ENCODE measurements at places on chromosomes 11 and 22.
A peak's percentile ranks its signal among the peaks of the same experiment; 100 is the strongest.

DNA sequence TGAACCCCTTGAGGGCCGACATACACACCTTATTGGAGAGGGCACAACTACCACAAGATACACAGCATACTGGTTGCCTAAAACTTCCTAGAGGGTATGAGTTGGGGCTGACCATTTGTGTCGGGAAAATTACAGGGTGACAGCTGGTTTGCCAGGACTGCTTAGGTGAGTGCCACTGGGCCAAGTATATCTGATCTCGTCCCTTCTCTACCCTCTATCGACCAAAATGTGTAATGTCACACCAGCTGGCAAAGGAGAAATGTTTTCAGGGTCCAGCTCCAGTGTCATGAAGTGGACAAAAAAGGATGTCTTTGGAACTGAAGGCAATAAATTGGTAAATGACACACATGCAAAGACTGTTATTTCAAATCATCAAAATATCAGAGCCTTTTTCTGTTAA is 126.1 kb downstream of the PGR start:
- H3K27me3 ChIP-seq: no peaks in the 10 kb centered on the region
- H3K4me1 ChIP-seq: no peaks in the 10 kb centered on the region
- DNase-seq: no peak
- no peak overlapping the region for H3K27ac ChIP-seq
- no peak overlapping the region for H3K4me3 ChIP-seq

DNA sequence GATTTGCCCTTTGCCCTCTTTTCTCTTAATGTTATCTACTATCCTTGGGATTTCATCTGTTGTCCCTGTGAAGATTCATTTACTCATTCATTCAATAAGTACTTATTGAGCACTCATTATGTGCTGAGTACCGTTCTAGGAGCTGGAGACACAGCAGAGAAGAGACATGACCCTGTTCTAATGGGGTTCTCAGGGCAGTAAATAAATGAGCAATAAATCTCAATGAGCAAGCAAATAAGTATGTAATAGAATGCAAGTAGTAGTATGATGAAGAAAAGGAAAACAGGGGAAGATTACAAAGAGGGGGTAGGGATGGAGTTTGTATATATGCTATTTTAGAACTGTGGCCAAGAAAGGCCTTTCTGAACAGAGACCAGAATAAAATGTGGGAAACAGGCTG is 34.2 kb upstream of the NRIP3 start:
- H3K27me3 ChIP-seq: no peaks in the 10 kb centered on the region
- H3K4me3 ChIP-seq: no peak overlapping the region
- H3K4me1 ChIP-seq: no peaks in the 10 kb centered on the region
- no peak for DNase-seq

DNA sequence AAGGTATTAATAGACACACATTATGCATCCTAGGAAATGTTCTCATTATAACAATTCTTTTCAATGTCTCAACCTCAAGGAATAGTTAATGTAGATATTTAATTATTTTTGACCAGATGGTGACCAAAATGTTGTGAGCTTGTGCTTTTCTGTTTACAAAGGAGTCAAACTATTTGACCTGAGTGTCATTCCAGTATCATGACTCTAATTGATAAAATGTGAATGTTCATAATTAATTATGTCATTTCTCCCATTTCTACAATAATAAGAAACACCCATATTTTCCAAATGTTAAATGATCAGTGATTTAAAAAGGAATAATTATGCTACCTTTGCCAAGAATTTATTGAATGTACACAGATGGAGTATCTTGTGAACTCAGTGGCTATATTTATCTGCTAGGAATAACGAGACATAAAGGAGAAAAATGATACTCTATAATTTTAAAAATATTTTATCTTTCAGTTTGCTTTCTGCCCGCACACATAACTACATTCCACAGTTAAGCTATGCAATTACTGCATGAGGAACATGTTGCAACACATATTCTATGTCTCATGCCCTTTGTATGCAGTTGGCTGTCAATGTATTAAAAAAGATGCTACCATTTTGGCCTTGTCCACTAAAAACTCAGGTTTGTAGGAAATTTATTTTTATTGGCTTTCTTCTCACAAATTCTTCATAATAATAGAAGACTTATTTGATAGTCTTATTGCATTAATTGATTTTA is 376.7 kb upstream of the CCDC179 start:
- no peak for DNase-seq
- H3K4me1 ChIP-seq: no peaks in the 10 kb centered on the region
- no peak overlapping the region for H3K4me3 ChIP-seq
- no peaks in the 10 kb centered on the region for H3K36me3 ChIP-seq

DNA sequence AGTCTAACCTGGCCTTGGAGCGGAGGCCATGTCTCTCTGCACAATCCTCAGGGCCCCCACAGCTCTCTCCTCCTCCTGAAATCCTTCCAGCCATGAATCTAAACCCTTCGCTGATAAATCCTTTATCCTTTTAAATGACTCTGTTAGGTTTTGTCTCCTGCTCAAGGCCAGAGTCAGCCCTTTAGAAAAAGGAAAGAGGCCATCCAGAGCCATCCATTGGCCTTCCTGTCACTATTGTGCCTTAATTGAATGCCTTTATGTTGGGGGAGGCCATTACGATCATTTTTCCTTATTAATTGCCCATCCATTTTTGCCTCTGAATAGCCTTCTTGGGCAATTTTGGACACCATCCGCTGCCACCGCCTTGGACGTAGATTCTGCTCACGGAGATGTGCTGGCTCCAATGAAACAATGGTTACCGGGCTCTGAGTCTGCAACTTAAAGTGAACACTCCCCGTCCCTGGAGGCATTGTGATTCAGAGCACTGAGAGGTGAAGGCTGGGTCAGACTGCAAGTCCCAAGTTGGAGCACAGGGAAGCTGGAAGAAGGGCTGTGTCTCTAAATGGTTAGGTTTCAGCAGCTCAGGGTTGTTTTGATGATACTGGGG is 213.0 kb upstream of the E2F8 start:
- H3K27me3 ChIP-seq: no peaks in the 10 kb centered on the region
- no peak overlapping the region for H3K27ac ChIP-seq
- no peak for DNase-seq
- no peaks in the 10 kb centered on the region for H3K4me1 ChIP-seq
- H3K4me3 ChIP-seq: no peak overlapping the region

DNA sequence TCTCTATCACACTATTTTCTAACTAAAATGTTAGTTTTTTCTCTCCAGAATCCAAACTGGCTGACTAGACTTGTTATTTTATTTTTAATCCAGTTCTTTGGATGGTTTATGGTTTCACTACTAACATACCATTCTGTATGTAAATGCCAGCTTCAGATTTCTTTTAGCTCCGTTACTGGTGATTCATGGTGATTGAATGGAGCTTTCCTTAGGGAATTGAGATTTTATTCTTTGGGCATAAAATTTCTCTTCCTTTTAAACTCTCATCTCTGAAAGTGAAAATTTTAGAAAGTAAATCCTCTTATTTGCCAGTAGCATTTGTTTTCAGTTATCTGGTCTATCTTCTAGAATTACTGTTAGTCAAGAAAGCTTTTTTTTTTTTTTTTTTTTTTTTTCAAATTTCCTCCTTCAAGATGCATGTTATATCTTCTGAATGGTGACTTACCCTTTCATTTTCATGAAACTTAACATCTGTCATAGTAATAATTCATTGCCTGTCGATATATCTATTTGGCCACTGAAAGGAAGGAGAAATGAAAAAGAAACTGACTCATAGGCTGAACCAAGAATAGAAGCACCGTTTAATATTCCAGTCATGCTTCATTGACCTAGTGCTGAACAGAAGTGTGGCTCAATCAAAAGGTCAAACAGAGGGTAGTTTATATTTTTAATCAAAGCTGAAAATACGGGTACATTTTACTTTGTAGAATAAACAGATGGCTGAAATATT is 6.4 kb downstream of the ENDOD1 start:
- H3K4me3 ChIP-seq: no peak overlapping the region
- no peak for DNase-seq
- H3K36me3 ChIP-seq: no peaks in the 10 kb centered on the region
- no peaks in the 10 kb centered on the region for H3K27me3 ChIP-seq

GRCh38 chr11:58625086-58625485 is 2.6 kb downstream of the CNTF start:
- no peaks in the 10 kb centered on the region for H3K27me3 ChIP-seq
- no peak overlapping the region for H3K4me3 ChIP-seq
- H3K36me3 ChIP-seq: peaks cover 30% of the 10 kb centered on the region
- peaks cover 24% of the 10 kb centered on the region for H3K4me1 ChIP-seq

DNA sequence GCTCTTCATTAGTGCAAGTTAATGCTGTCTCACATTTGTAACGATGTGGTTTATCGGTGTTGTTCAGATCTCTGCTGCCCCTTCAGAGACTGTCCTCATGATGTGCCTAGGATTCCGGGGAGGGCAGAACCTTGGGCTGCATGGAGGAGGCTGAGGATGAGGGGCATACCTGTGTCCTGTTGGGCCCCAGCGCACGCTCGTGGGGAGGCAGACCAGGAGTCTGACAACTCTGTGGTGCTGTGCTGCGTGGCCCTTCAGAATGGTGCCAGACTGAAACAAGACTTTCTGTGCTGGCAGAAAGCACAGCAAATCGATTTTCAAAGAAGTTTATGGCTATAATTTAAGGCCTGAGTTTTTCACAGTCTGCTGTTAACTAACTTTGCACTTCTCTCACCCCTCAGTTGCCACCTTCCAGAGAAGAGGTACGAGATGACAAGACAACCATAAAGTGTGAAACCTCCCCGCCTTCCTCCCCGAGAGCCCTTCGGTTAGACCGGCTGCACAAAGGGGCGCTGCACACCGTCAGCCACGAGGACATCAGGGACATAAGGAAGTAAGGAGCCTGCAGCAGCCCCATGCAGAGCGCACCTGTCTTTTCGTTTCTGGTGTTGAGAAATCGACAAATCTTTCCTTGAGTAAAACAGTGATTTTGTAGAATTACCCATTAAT is 44.3 kb upstream of the CTTN start:
- H3K36me3 ChIP-seq: peaks cover 51% of the 10 kb centered on the region
- H3K27ac ChIP-seq: no peak overlapping the region

- no peak overlapping the region for H3K4me3 ChIP-seq
- no peaks in the 10 kb centered on the region for H3K4me1 ChIP-seq
- H3K27me3 ChIP-seq: no peaks in the 10 kb centered on the region
- DNase-seq: no peak
- no peaks in the 10 kb centered on the region for H3K36me3 ChIP-seq
- no peak overlapping the region for H3K27ac ChIP-seq
These were observed 58.6 kb downstream of the MACROD1 start for GRCh38 chr11:64107303-64107702.

DNA sequence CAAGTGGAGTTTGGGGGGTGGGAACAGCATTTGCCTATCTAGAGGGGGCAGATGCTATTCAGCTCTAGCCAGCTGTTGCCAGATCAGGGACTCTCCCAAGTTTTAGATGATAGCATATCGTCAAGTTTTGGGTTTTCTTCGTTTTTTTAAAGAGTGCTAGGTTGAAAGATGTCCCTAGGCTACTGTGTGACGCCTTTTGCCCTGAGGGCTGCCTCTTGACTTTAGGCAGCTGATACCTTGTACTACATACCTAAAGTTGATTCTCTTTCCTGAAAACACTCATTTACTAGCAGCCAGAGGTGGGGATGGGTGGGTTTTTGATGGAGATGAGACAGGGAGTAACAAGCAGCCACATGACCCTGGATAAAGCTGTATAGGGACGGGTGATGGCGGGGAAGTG is 87.1 kb downstream of the ABTB2 start:
- H3K4me1 ChIP-seq: peaks cover 34% of the 10 kb centered on the region
- no peak for DNase-seq
- no peaks in the 10 kb centered on the region for H3K36me3 ChIP-seq
- no peak overlapping the region for H3K4me3 ChIP-seq
- no peaks in the 10 kb centered on the region for H3K27me3 ChIP-seq

DNA sequence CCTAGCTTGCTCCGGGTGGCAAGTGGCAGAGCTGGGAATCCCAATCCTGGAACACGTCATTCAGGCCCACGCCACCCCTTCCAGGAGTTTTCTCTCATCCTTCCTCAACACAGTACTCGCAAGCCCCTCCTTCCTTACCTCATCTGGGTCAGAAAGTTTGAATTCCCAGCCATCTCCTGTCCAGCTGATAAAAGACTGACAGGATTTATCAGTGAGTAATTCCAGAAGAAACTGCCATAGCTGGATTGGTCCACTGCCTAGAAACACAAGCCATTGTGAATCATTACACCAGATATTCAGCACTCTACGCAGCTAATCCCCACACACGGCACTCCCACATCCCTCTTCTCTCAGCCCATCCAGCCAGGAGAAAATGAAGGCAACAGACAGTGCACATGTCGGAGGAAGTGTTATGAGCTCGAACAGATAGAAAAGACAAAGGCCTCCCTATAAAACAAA is 124.0 kb downstream of the ETS1 start:
- H3K4me3 ChIP-seq: no peak overlapping the region
- no peaks in the 10 kb centered on the region for H3K27me3 ChIP-seq
- peaks cover 36% of the 10 kb centered on the region for H3K4me1 ChIP-seq
- H3K27ac ChIP-seq: peak overlapping the region; percentile 74
- DNase-seq: no peak

- no peaks in the 10 kb centered on the region for H3K4me1 ChIP-seq
- no peaks in the 10 kb centered on the region for H3K27me3 ChIP-seq
- H3K27ac ChIP-seq: peak overlapping the region; percentile 88
- no peak for DNase-seq
- peaks cover 15% of the 10 kb centered on the region for H3K36me3 ChIP-seq
These were observed 1.7 kb downstream of the C2CD2L start for GRCh38 chr11:119108857-119109221.

DNA sequence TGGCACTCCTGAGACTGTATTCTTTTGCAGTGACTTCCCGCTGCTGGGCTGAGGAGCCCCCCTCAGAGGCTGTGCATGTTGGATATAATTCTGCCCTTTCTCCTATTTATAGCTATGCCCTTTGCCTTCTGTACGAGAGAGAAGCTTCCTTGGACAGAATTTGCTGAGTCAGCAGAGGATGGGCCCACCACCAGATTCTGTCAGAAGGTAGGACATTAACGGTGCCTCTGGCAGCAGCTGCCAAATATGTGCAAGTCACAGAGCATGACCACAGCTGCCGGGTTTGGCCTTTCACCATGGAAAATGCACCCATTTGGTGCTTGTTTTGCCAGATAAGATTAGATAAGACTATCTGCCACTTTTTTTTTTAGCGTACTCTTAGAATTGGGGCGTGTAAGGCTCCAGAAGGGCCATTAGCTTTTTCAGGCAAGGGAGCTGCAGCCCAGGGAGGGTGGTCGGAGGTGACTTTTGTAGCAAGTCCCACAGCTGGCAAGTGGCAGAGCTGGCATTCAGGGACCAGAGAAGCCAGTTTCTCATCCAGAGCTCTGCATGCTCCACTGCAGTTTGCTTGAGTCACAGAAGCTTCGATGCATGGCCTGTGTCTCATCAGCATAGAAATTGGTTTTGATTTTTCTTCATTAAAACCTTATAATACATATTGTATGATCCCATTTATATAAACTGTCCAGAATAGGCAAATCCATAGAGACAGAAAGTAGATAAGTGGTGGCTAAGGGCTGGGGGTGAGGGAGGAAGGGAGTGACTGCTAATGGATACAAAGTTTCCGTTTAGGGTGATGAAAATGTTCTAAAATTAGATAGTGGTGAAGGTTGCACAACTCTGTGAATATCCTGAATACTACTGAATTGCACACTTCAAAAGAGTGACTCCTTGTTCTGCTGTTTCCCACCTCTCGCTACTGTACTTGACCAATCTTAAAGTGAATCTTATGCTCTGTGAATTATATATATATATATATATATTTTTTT is 15.8 kb downstream of the UPB1 start:
- no peaks in the 10 kb centered on the region for H3K36me3 ChIP-seq
- no peak overlapping the region for H3K4me3 ChIP-seq
- H3K4me1 ChIP-seq: peaks cover 9% of the 10 kb centered on the region
- no peak for DNase-seq
- H3K27me3 ChIP-seq: no peaks in the 10 kb centered on the region

- no peak overlapping the region for H3K27ac ChIP-seq
- no peaks in the 10 kb centered on the region for H3K4me1 ChIP-seq
- H3K27me3 ChIP-seq: peaks cover 47% of the 10 kb centered on the region
- DNase-seq: no peak
- no peaks in the 10 kb centered on the region for H3K36me3 ChIP-seq
- no peak overlapping the region for H3K4me3 ChIP-seq
These were observed 66.1 kb upstream of the B3GAT1 start for GRCh38 chr11:134478176-134478575.

All from tibial artery (tissue), 4 donors.